ENCODE measurements at places on chromosomes 11 and 22.

- DNase-seq = no peak
Measured at GRCh38 chr11:129803533-129803932, 12.1 kb upstream of the TMEM45B start.

GRCh38 chr22:36757668-36758211 is 18.2 kb downstream of the IFT27 start:
- DNase-seq = peak; percentile 70

DNA sequence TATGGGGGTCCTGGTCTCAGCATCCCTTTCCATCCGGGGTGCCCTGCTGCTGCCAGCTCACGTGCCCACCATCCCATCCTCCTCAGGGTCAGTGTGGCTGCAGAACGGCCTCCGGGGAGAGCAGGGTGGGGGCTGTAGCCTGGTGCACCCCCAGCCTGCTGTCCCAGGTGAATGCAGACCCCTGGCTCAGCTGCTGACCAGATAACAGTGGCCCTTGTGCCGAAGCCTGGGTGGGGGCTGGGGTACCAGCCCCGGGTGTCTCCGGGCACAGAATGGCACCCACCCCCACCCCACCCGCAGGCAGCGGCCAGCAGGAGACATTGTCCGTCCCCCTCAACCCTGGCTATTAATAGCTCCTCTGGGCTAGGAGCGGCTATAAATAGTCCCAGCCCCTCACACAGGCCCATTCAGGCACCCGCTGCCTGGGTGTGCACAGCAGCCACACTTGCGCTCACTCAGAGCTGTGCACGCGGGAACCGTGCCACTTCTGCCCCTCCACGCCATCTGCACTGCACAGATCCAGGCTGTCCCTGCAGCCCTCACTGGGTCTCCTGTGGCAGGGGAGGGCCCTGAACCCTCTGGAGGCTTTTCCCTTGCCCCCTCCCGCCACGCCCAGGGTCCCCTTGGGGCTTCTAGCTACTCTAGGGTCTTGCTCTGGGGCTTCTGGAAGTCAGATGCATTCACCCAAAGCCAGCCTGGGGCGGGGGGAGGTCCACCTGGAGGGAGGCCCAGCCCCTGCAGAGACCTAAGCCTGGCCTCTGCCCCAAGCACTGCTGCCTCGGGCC is 18.7 kb downstream of the CRELD2 start:
- DNase-seq = no peak

GRCh38 chr11:1054143-1055108 is 17.9 kb upstream of the MUC6 start:
- DNase-seq = no peak

GRCh38 chr11:76073724-76074123 is 132.6 kb downstream of the WNT11 start:
- peak; percentile 80 for DNase-seq

GRCh38 chr11:59011655-59012397 is 72.5 kb downstream of the GLYATL1 start:
- no peak for DNase-seq

GRCh38 chr22:28670161-28670560 is 9.5 kb downstream of the TTC28 start:
- no peak for DNase-seq
